Hepatocyte (in vitro differentiated cells): ENCODE measurements at places on chromosomes 16 and 17. TPM values are rescaled to one million over a fixed set of nuclear protein-coding genes. Genes with fewer than 3 reads are reported as not detected.

The SDR42E2 gene
- total RNA-seq = not detected in 2 replicates

DNA sequence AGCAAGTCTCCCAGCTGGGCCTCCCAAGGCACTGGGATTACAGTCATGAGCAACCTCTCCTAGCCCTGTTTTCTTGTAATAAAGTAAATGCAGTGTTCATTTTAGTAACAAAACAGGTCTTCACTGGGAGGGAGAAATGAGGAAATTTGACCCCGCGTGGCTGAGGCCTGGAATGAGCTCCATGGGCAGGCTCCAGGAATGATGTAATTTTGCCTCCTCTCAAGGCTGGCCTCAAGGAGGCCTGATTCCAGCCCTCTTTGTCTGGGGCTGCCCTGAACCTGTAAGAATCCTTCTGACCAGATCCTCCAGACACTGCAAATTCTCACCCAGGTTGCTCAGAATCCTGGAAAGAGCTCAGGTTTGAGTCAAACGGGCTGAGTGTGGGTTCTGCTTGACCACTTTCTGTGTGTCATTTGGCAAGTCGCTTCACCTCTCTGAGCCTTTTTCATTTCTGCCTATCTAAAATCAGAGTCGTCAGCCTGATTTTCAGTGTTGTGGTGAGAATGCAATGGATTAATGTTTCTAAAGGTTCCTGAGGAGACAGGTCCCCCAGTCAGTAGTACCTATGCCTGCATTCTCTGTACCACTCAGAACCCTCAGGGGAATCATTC is 57.1 kb downstream of the RAB11FIP4 start:
- no peak for DNase-seq

DNA sequence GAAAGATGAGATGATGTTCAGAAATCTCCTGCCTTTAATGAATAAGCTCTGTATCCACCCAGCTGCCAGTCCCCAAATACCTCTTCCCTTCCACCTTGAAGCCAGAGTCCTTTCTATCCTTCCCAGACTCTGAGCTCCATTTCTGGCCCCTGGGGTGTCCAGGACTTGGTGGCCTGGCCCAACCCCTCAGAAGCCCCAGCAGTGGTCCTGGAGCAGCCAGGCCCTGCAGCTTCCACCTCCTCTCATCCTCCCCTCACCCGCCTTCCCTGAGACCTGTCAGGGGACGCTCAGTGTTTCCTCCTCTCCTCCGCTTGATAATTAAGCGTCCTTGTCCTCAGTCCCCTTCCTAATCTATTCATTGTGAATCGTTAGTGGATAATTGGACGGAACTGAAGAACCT is 95.2 kb upstream of the CCL1 start:
- DNase-seq = no peak

- no peak for DNase-seq
Measured at GRCh38 chr17:77640916-77641605, 317.4 kb upstream of the TNRC6C start.

DNA sequence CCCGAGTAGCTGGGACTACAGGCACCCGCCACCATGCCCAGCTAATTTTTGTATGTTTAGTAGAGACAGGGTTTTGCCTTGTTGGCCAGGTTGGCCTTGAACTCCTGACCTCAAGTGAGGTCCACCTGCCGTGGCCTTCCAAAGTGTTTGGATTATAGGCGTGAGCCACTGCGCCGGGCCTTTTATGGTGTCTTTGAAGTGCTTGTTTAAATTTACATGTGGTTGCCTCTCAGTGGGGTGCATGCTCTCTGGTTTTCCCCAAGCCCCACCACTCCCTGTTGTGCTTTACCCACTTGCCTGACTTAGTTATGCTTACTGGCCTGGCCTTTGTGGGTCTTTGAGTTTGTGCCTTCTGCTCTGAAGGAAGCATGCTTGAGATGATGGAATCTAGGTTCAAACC is 132.0 kb downstream of the PRKCB start:
- no peak for DNase-seq

DNA sequence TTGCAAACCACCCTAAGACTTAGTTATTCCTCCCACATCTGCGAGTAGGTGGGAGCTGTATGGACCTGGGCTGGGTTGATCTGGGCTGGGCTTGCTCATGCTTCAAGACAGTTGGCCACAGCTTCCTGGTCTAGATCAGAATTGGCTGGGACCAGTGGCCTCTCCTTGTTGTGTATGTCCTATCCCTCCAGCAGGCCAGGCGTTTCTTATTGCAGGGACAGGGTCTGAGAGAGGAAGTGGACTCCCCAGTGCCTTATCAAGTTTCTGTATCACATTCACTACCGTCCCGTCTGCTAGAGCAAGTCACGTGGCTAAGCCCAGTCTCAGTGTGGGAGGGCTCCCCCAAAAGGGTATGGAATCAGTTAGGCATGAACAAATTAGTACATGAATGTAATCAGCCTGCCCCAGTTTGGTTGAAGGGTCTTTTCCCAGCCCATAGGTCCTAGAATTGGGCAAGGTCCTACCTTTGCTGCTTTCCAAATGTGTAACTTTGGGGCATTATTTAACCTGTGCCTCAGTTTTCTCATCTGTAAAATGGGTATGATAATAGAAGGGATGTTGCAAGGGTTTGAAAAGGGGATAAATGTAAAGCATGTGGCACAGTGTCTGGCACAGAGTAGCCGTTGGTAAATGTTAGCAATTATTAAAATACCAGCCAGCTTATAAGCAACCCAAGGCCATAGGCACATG is 36.0 kb downstream of the NKD1 start:
- DNase-seq = no peak

GRCh38 chr17:1995907-1996799 is 29.0 kb downstream of the RTN4RL1 start:
- DNase-seq = no peak
